ENCODE measurements at places on chromosomes 6 and 20.

- no peak for DNase-seq
These were observed 161.0 kb downstream of the TSHZ2 start for GRCh38 chr20:53133125-53133524.

DNA sequence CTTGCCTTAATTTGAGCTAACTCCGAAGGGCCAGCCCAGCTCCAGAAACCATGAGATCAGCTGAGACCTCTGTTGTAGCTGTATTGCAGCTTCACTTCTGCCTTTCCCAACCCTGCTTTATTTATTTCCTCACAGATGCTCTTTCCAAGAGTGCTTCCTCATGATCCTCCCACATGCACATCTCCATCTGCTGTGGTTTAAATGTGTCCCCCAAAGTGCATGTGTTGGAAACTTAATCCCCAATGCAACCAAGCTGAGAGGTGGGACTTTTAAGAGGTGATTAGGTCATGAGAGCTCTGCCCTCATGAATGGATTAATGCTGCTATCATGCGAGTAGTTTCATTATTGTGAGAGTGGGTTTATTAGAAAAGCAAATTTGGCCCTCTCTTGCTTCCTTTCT is 164.4 kb upstream of the TAB2 start:
- DNase-seq: no peak

DNA sequence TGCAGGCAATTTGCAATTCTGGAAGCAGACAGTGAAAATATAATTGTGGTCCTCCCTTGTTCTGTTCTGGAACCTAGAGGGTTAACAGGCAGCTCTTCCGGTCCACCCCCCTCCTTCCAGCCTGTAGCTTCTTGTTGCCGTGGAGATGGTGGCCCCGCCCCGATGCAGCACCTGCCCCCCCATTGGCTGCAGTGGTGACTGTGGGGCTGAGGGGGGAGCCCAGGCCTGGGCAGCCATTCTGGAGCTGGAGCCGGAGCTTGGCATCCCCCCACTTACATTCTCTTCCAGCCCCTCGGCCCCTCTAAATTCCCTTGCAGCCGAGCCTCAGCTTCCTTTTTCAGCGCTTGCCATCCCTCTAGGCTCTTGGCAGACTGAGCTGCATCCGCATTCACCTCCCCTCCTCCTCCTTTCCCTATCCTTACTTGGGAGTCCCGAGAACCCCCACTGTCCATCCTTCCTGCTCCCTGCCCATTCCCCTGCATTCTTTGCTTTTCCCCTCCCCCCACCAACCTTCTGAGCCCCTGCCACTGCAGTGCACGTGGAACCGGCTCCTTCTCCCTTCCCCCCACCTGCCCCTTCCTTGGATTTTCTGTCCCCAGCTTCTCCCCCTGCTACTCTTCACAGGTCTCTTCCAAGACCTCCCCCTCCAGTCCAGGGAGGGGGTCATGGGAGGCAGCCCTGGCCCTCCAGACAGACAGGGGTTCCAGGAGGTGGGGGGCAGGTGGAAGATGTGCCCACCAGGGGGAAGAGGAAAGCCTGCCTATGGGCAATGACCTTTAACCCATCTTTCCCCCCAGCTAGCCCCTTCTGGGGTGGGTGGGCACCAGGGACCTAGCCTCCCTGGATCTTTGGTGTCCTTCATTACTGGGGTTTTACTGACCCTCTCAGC is 11.4 kb downstream of the SYNGAP1 start:
- peak; percentile 86 for DNase-seq

- DNase-seq: no peak
These were observed 7.7 kb downstream of the PHIP start for GRCh38 chr6:79070206-79070825.

Data from hematopoietic multipotent progenitor cell (in vitro differentiated cells).